ENCODE measurements at places on chromosomes 3 and 15.

DNA sequence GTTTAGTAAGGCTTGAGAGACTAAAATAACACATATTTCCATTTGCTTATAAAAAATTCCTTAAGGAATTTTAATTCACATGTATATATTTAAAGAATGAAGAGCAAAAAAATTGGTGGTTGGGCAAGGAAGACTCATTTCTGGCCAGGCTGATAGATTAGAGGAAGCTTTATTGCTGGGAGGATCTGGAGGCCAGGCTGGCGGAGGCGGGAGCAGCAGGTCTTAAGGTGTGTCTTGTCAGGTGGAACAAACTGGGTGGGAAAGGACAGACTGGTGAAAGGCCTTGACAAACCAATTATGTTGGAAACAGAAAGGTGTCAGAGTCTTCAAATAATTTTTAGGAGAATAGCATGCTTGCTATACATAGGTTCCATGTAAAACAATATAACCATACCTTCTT lies 124.7 kb downstream of the EPHA3 start:
- DNase-seq, result no peak

DNA sequence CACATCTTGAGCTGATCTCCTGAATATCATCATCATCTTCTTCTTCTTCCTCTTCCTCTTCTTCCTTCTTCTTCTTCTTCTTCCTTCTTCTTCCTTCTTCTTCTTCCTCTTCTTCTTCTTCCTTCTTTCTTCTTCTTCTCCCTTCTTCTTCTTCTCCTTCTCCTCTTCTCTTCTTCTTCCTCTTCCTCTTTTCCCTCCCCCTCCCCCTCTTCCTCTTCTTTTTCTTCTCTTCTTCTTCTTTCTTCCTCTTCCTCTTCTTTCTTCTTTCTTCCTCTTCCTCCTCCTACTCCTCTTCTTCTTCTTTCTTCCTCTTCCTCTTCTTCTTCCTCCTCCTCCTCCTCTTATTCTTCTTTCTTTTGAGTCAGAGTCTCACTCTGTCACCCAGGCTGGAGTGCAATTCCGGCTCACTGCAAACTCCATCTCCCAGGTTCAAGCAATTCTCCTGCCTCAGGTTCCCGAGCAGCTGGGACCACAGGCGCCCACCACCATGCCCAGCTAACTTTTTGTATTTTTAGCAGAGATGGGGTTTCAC lies 197.9 kb upstream of the NANOGP8 start:
- no peak for DNase-seq

- no peak for DNase-seq
Measured at GRCh38 chr3:56355570-56356185, 112.6 kb downstream of the ERC2 start.

DNA sequence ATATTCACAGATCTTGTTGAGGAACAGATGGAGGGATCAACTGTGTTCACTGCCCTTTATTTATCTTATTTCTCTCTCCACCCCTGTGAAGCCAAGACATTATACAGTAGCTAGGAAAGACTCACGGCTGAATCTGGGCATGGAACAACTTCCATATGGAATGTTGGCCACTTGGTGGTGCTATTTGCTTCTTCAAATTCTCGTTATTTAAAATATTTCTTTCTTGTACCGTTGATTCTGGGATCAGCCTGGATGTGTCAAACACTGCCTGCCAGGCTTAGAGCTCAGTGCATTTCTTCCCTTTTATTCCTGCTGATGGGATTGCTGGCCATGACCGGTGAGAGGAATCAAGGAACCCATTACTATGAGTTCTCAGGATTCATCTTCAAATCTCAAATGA lies 17.5 kb upstream of the GASK1A start:
- no peak for DNase-seq

GRCh38 chr15:79973456-79974195 lies 2.6 kb upstream of the BCL2A1 start:
- no peak for DNase-seq

DNA sequence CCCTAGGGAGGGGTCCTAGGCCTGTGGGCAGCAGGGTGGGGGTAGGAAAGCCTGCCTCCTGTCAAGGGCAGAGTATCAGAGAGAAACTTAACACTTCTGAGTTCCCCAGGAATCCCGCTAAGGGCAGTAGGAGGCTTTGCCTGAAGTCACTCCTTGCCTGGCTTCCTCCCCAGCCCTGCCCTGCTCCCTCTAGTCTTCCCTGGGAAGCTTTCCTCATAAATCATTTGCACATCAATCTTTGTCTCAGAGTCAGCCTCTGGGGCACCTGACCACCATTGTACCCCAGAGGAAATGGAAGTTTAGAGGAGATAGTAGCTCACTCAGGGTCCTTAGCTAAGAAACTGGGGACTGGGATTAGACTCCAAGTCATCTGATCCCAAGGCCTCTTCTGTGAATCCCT lies 129.4 kb upstream of the TLE3 start:
- DNase-seq, result no peak

- peak; percentile 63 for DNase-seq
Measured at GRCh38 chr3:53114011-53114400, 16.2 kb downstream of the RFT1 start.

DNA sequence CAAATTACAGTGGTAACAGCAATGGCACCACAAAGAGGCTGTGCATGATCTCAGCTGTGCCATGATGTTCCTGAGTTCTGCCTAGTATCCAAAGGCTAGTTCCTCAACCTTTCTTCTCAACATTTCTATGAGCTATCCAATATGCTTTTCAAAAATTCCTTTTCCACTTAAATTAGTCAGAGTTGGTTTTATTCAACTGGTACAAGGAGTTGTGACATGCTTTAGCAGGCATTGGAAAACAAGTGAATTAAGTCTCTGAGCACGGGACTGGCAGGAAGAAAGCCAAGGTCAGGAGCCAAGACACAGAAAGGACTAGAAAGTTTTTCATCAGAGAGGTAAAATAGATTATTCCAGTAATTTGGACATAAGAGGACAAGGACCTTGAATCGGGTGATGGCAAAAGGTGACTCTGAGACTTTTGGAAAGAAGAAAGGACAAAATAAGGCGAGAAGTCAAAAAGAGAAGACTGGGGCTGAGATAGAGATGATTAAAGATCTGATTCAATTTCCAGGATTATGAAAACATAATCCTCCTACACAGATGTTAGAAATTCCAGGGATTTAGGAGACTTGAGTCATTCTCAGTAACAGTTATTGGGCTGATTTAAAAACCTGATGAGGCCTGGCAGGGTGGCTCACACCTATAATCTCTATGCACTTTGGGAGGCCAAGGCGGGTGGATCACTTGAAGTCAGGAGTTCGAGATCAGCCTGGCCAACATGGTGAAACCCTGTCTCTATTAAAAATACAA lies 36.1 kb downstream of the PBRM1 start:
- DNase-seq, result no peak

- DNase-seq, result no peak
Measured at GRCh38 chr3:79204351-79204750, 563.4 kb downstream of the ROBO1 start.

DNA sequence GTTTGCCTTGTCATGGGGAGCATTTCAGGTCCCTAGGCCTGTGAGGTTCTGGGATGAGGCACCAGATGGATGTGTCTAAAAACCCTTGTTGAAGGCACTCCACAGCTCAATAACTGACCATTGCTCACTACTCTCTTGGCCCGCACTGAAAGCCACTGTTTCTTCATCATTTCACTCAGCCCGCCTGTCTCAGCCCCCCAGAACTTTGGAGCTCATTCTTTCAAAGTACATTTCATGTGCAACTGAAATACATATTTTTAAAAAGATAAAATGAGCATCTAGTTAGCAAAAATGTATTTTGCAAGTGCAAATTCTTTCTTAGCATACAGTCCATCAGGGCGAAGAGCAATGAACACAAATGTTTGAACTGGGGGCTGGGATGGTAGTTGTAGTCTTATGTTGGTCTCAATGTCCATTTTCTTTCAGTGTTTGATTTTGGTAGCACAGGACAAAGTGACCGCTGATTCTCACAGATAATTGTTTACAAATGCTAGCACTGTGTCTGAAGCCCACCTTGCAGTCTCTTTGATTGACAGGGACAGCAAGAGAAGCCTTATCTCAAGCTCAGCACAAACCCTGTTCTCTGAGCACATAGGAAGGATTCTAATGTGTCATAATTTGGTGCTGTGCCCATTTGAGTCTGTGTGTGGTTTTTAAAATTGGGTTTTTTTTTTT lies 19.6 kb downstream of the HEMK1 start:
- no peak for DNase-seq

DNA sequence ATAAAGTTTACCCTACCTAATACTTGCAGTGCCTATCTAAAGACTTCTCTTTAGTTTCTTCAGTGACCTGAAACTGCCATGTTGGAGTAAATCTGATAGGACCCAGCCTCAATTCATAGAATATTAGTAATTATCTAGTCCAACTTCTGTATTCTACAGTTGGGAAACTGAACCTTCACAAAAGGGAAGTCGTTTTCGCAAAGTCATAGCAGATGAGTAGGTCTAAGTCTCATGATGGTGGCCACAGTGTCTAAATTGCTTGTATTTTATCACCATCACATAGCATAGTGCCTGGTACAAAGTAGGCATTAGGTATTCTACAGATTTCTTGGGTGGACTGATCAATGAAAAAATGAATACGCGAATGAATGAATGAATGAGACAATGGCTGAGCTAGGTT lies 8.4 kb downstream of the GMNC start:
- no peak for DNase-seq

GRCh38 chr15:35087759-35088158 lies 2.7 kb upstream of the NANOGP8 start:
- DNase-seq, result no peak

DNA sequence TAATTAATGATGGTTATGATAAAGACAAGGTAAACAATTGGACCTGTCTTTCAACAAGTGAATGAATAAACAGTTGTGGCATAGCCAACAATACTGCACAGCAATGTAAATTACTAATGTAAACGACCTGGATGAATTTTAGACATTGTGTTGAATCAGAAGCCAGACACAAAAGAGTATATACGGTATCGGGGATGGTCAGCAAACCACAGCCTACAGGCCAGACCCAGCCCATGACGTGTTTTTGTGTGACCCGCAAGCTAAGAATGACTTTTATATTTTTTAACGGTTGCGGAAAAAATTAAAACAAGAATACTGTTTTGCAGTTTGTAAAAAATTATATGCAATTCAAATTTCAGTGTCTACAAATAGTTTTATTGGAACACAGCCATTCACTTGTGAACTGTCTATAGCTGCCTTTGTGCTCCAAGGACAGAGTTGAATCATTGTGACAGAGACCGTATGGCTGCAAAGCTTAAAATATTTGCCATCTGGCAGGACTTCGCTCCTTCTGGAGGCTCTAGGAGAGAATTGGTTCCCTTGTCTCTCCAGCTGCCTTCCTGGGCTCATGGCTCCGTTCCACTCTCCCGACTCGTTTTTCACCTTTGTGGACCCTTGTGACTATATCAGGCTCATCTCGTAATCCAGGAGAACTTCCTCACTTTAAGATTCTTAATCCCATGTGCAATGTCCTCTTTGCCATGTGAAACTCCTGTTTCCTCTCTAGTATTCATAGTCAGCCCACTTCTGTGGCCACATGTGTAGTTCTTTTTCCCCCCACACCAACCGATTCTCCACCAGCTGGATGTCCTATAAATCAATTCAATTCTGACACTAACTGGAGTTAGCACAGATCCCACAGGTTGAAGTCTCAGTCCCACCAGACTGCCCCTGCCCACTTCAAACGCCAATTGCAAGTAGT lies 72.7 kb downstream of the CMTM8 start:
- DNase-seq, result no peak

DNA sequence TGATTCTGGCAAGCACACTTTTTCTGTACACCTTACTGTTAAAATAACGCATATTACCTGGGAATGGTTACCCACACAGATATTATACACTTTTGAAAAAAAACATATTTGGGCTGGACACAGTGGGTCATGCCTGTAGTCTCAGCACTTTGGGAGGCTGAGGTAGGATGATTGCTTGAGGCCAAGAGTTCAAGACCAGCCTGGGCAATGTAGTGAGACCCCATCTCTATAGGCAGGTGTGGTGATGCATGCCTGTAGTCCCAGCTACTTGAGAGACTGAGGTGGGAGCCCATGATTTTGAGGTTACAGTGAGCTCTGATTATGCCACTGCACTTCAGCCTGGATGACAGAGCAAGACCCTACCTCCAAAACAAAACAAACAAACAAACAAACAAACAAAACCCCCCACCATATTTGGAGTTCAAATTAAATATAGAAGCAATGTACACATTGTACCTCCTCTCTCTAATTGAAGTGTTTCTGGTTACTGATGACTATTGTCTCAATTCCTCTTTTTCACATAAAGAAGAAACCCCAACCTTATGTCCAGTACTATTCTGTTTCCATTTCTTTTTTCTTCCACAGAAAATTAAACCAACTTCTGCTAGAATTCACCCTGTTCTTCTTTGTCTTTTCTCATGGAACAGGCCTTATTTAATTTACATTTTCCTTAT lies 152.6 kb upstream of the UMPS start:
- no peak for DNase-seq
